ENCODE measurements at places on chromosomes 6 and 20.
A peak's percentile ranks its signal among the peaks of the same experiment; 100 is the strongest.

DNA sequence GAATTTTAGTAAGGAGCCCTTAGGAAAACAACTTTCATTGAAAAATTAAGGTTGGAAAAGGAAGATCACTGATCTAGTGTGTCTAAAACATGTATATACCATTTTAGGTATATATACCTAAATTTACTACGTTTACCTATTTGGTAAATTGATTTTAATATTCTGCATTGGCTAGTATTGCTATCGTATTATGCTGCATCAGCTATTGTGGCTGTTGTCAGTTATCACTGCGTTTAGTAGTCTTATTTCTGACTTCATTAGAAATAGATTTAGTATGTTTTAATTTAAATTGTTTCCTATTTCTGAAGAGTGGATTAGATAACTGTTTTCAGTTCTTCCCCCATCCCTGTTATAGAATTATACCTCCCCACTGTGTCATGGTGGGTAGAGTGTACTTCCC is 101.7 kb upstream of the ARG1 start:
- no peak for DNase-seq

DNA sequence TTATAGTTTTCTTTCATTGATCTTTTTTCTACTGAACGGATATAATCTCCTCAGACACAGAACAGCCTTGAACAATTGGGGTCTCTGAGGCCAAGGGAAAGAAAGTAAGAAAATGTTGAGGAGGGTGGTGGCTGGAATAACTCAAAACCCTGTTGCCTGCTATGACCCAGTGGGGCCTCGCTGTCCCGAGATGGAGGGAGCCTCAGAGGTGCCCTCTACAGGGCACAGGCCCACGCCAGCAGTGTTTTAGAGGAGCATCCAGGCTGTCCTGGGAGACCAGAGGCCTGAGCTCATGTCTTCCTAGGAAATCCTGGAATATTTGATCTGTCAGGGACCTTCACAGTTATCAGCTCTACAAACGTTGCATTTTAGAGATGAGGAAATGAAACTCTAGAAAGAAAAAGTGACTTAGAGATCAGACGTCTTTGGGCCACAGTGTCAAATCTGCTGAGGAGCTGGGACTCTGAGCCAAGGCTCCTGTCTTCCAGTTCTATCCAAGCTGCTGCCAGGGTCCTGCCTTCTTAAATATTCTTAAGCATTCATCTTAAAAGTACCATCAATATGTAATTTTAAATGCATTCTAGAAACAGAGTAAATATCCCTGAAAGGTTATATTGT is 26.3 kb downstream of the ALDH5A1 start:
- DNase-seq, result peak; percentile 19

DNA sequence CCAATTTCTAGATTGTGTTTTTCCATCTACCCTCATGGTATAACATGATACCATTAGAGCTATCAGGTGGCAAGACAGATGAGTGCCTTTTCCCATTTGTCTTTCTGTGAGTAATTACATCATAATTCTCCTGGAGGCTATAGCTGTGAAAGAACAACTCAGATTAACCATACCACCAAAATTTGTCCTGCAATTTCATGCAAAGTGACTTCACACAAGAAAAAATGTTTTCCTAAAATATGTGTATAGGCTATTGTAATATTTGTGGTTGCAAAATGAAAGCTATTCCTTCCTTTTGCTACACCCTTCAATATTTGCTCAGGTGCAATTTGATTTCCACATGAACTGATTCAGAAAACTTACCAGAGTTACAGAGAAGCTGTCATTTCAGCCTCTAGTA is 547.7 kb upstream of the ID4 start:
- DNase-seq, result no peak

DNA sequence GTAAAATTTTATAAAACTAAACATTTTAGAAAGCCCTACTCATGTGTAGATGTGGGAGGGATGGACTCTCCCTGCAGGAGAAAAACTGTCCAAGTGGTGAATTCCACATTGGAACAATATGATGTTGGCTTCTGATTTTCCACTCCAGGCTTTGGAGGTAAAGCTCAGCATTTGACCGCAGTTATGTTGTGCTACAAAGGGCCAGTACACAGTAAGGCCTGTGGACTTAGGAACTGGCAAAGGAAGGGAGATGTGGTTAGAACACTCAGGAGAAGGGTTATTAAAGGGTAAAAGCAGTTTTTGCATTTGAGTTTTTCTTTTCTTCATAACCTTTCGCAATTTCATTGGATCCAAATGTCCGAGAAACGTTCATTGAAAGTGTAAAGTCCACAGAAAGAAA is 150.3 kb upstream of the SASH1 start:
- DNase-seq, result no peak

- DNase-seq, result no peak
Observed at GRCh38 chr6:34772940-34773339, 15.6 kb downstream of the SNRPC start.

- DNase-seq, result no peak
Observed at GRCh38 chr20:2596673-2597279, 55.7 kb upstream of the NOP56 start.

DNA sequence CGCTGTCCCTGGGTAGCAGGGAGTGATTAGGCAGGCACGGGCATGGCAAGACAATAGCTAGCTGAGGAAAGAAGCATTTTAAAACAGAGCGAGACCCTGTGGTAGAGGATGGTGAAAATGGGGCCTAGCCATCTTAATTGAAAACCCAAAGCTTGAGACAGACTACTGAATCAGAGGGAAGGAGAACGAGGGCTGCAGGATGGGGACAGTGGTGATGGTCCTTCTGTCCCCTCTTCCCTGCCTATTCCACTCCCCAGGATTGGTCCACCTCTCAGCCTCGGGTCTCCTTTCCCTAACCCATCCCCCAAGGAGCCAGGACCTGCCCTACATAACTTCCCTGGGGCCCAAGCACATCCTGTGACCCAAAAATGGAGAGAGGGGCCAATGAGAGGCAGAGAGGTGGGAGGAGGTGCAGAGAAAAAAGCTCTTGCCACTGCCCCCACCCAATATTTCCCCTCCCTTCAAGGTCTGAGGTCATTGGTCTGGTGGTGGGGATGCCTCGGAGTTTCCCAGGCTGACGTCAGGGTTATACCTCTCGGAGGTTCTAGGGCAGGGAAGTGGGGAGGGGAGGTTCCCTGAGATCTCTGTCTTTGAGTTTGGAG is 884 bp upstream of the CUTA start:
- no peak for DNase-seq

DNA sequence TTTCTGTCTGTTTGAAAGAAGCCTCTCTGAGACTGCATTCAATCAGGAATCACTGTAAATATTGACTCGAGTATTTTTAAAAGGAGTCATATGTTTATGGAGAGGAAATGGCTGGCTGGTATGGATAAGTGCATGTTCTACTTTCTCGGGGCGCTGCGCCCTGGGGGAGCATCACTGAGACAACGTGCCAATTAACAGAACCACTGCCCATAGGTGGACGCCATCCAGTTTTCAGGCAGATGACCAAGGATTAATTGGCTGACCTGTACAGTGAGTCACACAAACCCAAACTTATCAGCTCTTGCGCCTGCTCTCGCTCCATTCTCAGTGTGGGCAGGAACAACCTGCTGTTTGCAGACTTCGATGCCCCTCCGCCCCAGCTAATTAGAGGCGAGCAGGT is 571.2 kb downstream of the QKI start:
- no peak for DNase-seq

- DNase-seq, result no peak
Observed at GRCh38 chr20:63179687-63180568, 36.0 kb downstream of the YTHDF1 start.

DNA sequence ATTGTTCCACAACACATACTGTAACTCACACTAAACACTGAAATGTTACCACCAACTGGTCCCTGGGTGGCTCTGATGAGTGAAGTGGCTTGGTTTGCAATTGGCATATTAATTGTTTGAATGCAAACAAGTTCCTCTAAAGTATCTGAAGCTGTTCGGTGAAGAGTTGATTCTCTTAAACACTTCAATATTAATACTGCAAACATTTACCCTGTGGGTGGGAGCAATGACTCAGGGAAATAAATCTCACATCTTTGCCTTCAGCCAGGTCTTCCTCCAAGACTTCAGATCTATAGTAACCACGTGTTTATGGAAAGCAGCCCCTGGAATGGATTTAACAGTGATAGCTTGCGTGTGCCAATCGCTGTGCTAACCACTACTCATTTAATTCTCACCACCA is 176.0 kb downstream of the MAFB start:
- no peak for DNase-seq

DNA sequence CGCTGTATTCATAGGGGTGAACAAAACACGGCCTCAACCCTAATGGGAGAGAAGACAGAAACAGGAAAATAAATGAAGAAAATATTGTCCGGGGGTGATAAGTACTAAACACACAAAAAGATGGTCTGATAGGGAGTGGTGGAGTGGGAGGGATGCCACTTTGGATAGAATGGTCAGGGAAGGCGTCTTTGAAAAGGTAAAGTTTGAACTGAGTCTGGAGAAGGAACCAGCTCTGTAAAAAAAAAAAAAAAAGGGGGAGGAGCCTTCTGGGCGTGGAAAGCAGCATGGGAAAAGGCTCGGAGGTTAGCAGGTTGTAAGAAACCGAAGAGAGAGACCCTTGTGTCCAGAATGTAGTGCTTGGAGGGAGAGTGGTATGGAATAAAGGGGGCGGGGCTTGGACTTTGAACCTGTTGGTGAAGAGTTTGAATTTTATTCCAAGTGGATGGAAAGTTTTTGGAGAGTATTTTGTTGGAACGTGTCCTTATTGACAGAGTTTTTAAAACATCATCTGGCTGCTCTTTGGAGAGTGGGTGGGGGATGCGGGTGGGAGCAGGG is 1.8 kb downstream of the CHMP4B start:
- DNase-seq, result no peak

GRCh38 chr20:63322933-63323273 is 29.9 kb downstream of the COL20A1 start:
- peak; percentile 9 for DNase-seq

DNA sequence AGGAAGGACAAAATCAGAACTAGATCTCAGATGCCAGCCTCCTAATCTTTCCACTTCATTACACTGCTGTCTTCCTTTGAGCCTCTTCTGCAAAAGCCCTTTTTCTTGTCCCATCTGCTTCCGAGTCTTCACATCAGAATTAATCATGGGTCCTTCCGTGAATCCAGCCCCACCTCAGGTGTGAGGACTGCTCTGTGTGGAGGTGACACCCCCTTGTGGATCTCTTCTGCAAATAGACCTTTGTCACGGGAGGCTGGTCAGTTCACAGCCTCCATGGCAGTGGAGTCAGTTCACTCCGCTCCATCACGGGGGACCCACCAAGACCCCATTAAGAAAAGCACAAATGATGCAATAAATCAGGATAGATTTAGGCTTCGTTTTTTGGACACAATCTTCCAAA is 171.1 kb downstream of the ADAT2 start:
- no peak for DNase-seq

GRCh38 chr6:25682324-25682723 is 30.3 kb downstream of the SCGN start:
- no peak for DNase-seq

DNA sequence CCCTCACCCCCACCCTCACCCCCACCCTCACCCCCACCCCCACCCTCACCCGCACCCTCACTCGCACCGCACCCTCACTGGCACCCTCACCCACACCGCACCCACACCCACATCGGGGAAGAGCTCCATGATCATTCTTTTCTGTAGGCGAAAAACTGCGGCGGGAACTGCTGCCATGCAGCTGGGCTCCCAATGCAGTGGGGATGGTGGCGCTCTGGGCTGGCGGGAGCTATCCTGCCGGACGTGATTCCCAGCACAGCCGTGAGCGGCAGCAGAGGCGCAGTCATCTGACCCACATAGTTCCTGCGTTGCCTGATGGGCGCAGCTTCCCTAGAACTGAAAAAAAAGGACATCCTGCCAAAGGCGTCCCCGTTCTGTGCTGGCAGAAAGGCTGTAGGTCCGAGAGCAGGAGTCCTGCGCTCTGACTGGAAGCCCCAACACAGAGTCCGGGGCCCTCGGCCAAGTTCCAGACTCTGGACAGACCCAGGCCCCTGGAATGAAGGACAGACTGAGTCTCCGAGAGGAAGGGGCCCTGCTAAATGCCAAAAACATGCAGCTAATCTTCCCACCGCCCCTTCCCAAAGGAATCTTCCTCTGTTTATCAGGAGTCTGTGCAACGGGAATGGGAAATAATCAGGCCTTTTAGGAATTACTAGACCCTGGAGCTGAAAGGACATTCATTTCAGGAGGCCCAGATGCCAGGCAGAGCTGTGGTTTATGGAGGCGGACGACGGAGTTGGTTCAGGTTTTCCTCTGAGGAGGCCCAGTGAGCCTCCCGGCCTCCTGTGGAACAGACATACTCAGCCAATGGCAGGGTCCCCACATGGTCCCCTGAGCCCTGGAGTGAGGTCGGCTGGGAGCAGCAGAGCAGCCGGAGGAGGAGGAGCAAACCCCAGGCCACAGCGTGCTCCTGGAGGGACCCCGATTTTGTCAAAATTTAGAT is 14.1 kb upstream of the TCFL5 start:
- DNase-seq, result no peak

DNA sequence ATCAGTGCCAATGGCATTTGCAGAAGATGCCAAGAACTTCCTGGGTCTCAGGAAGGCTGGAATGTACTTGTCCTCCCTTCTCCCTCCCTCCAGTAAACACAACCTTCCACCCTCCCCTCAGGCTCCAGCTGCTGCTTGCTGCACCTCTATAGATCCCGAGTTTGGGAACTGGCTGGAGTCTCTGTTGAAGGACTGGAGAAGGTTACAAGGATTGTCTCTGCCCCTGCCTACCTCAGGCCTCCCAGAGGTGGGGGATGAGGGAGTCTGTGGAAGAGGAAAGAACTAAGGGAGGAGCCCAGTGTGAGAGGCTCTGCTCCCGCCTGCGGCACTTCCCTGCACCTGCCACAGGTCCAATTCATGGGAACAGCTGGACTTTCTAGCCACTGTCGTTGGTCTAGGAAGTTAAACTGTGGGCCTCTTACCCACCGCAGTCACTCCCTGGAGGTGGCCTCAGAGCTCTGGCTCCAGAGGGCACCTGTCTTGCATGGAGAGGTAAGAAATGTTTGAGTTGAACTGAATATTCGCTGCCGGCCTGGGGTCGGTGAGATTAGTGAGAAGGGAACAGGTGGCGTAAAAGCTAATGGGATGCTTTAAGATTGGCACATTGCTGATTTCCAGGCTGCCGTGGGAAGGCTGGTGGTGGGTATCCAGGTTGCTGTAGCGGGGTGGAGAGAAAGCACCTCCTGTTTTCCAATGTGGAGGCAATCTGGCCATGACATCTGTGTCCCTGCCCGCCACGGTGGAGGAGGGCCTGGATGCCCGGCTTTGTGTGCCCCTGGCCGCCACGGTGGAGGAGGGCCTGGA is 54.3 kb downstream of the PPP1R14C start:
- no peak for DNase-seq

- DNase-seq, result no peak
Observed at GRCh38 chr20:25547063-25547462, 38.3 kb downstream of the NINL start.

- no peak for DNase-seq
Observed at GRCh38 chr6:134308800-134309199, 9.1 kb downstream of the SGK1 start.

GRCh38 chr6:112086744-112087135 is 542 bp downstream of the TUBE1 start:
- no peak for DNase-seq

DNA sequence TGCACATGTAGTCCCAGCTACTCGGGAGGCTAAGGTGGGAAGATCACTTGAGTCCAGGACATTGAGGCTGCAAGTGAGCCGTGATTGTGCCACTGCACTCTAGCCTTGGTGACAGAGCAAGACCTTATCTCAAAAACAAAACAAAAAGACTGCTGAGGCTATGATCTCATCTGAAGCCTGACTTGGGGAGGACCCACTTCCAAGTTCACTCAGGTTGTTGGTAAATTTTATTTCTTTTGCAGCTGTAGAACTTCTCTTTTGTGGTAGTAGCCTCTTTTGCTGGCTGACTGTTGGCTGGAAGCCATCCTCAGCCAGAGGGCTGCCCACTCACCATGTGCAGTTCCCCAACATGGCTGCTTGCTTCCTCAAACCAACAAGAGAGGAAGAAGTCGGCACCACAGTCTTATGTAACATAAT is 36.8 kb upstream of the ME1 start:
- DNase-seq, result no peak
